ENCODE measurements at places on chromosomes 5 and 9.

DNA sequence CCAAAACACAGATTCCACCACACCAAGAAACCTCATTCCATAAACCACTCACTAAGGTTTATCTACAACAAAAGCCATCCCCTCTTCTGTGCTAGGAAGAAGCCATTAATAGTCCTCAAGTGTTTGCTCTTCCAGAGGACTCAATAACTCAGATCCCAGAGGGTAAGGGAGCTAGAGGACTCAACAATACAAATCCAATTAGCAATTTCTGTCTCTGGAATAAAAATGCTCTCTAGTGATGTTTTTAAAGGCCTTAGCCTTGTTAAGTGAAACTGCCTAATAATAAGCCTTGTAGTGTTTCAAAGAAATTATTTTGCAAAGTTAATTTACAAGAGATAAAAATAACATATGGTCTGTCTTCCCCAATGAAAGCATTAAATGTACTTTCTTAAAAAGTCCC, 942.4 kb downstream of the CDH12 start:
- DNase-seq: no peak

GRCh38 chr9:79709743-79710674, 138.2 kb downstream of the TLE4 start:
- no peak for DNase-seq

- no peak for DNase-seq
Observed at GRCh38 chr9:124457079-124457886, 7.0 kb downstream of the ADGRD2 start.

DNA sequence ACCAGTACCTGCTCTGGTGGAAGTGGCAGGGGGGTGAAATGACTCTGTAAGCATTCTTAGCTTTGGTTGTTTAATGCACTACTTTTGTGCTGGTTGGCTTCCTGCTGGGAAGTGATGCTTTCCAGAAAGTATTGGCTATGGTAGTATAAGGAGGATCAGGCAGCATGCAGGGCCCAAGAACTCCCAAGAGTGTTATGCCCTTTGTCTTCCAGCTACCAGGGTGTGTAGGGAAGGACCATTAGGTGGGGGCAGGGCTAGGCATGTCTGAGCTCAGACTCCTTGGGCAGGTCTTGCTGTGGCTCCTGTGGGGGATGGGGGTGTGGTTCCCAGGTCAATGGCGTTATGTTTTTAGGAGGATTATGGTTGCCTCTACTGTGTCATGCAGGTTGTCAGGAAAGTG, 135.8 kb upstream of the TRPC7 start:
- DNase-seq: no peak

GRCh38 chr5:180007582-180007981, 64.0 kb downstream of the RNF130 start:
- no peak for DNase-seq

DNA sequence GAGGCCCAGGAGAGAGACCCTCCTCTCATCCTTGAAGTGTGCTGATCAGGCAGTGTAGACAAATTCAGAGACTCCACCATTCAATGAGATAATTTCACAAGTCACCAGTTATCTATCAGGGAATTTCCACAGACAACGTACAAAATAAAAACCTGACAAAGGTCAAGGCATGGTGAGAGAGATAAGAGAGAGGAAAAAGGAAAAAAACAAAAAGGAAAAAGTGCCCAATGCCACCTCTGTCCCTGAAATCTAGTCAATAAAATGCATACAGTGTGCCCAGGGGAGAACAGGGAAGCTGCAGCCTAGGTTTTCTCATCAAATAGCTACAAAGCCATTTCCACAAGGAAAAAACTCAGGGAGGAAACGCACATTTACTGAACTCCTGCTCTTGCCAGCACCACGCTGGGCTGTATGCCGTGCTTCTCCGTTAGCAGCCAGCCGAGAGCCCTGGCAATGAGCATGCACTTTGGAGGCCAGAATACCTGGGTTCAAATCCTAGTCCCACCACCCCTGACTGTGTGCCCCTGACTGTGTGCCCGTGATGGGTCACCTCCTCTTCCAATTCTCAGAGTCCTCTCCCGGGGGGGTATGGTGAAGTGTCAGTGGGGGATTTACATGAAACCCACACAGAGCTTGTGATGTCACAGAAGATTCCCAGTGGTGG, 11.6 kb downstream of the WHRN start:
- DNase-seq: no peak

GRCh38 chr5:52776116-52776515, 11.6 kb upstream of the ITGA1 start:
- DNase-seq: no peak

DNA sequence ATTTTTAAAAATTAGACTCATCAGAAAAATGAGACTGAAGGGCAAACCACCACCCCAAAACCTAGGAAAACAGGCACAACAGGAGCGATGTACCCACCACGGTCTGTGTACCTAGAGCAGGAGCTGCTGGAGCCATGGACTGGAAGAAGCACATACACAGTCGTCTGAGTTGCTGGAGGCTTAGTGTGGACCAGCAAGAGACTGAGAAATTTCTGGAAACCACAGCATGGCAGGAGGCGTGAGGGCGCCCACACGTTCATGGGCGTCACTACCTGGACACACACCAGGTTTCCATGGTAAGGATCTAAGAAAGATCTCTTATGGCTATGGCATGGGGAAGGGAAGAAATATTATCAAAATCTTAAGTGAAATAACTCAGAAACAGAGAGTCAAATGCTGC, 91.9 kb downstream of the MED10 start:
- no peak for DNase-seq

DNA sequence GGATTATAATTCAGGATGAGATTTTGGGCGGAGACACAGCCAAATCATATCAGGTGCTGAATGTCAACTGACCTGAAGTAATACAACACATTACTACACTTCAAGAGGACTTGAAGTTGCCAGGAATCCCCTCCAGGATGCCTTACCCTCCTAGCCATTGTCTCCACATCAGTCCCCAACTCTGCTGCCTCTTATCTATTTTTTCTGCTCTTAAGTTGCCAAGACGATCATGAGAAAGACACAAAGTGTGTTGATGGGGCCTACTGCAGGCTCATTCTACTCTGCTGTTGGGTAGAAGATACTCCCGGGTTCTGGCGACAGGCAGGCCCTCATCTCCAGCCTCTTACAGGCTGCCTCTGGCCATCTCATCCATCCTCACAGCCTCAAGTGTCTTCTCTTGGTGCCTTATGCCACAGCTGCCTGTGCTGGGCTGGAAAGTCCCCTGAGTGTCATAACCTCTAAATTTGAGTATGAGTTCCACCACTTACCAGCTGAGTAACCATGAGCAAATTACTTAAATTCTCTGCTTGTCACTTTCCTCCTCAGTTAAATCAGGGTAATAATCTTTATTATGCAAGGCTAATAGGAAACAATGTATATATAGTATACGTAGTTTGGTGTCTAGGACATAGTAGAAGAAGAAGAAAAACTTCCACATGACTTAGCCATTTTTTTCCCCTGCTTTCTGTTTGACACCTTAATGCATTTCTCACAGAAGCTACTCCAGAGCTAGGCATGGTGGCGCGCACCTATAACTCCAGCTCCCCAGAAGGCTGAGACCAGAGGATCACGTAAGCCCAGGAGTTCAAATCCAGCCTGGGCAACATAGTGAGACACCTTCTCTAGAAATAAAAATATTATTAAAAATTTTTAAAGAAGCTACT, 73.0 kb upstream of the SNX2 start:
- no peak for DNase-seq

GRCh38 chr5:16057277-16057676, 122.3 kb downstream of the MARCHF11 start:
- no peak for DNase-seq

DNA sequence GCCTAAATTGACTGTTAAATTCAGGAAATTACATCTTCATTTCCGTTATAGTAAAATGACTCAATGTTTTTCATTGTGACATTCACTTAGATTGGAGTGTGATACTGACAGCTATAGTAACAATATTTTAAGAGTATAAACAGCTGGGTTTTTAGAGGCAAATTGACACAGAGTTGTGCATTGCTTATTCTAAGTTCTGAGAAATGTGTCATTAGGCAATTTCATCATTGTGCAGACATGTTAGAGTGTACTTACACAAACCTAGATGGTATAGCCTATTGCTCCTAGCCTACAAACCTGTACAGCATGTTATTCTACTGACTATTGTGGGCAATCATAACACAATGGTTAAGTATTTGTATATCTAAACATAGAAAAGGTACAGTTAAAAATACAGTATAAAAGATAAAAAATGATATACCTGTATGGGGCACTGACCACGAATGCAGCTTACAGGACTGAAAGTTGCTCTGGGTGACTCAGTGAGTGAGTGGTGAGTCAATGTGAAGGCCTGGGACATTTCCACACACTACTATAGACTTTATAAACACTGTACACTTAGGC, 132.7 kb downstream of the PDE4D start:
- DNase-seq: no peak

DNA sequence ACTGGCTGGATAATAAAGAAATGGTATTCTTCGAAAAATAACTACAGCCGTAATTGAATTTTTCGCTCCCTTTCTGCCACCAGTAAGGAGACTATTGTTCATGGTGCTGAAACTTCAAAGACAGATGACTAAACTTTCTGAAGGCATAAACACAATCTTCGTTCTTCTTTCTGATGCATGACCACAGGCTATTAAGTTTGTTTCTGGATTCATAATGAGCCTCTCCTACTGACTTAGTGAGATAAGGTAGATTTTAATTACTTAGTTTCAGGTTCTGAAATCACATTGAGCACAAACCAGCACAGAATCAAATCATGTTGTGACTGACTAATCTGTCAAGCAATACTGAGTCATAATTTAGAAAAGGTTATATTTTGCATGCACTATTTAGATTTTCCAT, 441.8 kb upstream of the CCNG1 start:
- DNase-seq: no peak

DNA sequence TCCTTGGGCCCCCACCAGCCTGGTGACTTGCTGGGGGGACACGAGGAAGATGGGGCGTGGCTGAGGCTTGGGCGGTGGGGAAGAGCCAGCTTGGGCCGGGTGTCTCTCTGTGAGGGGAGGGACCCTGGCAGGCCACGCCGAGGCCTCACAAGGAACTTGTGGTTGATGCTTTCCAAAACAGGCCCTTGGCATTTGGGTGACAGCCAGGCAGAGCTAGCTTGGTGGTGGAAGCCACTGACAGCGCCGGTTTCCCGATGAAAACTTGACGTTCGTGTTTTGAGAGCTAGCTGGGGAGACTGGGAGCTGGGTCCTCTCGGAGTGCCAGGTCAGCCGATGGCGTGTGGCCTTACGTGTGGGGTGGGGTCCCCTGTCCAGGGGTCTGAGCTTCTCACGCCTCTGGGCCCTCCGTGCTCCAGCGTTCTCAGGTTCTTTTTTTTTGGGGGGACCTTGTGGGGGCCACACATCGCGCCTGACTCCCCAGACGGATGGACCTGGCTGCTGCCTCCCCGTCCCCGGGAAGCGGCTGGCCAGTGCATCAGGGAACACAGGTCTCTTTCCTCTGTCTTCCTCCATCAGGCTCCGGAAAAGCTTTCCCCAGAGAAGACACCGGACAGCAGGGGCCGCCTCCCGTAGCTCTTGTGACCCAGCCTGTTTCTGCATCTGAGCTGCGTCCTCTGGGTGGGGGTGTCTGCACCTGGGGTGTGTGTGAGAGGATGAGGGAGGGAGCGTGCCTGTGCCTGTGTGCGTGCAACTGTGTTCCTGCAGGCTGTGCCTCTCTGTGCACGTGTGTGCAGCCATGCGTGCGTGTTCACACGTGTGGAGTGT, 129.3 kb upstream of the LPCAT1 start:
- no peak for DNase-seq

- no peak for DNase-seq
Observed at GRCh38 chr5:6801236-6801635, 88.0 kb downstream of the TENT4A start.

- DNase-seq: no peak
Observed at GRCh38 chr5:746258-746761, 38.2 kb downstream of the ZDHHC11B start.

- DNase-seq: no peak
Observed at GRCh38 chr5:93126634-93127033, 454.4 kb downstream of the NR2F1-AS1 start.

- DNase-seq: no peak
Observed at GRCh38 chr5:74061292-74061691, 435.3 kb downstream of the ARHGEF28 start.

DNA sequence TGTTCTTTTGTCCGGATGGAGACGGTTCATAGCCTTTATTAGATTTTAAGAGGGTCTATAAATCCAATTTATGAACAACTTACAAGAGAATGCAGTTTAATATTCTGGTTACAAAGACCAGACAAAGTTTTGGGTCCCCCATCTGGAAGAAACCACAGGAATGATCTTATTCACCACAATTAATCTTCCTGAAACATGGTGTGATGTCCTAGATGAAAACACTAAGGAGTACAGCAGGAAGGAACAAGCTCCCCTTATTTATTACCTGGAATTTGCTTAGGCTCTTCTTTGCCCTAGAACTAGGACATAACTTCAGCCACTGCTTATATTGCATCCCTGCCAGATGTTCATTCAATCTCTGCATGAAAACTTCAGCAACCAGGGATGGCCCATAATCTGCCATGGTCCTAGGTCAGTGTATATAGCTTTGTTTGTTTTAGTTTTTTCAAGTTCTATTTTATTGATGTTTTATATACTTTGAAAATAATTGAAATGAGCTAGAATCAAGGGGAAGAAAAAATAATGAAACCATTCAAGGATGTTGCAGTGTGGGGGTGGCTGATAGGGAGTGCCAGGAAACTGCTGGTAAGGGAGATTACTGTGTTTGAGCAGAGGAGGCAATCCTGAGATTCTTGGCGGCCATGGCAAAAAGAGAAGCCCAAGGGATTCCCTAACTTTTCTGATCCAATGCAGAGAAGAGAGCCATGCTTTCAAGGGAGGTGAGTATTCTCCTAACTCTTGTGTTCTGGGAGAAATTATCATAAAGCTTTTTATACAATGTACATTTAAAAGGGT, 16.8 kb downstream of the TXNDC8 start:
- DNase-seq: no peak

GRCh38 chr9:24258626-24259025, 287.1 kb downstream of the IZUMO3 start:
- DNase-seq: no peak

DNA sequence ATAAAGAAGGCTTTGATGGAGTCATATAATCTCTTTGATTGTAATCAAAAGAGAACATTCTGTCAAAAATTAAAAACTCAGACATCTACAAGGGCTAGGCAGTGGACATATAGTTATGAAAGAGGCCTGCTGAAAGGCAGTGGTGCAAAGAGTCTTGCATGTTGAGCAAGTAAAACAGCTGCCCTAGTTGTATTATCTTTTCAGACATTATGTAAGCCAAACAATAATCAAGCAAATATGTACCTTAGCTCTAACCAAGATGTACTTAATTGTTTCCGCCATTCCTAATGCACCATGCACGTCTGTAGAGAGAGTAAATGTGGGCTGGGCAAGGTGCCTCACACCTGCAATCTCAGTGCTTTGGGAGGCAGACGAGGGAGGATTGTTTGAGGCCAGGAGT, 14.3 kb downstream of the GAPT start:
- DNase-seq: no peak

GRCh38 chr5:171453056-171453725, 33.7 kb downstream of the FGF18 start:
- DNase-seq: no peak

GRCh38 chr9:14314929-14315874, 1.3 kb upstream of the NFIB start:
- peak; percentile 89 for DNase-seq

Data from hippocampal formation (tissue), 2 donors.